ENCODE measurements at places on chromosomes 4 and X.

DNA sequence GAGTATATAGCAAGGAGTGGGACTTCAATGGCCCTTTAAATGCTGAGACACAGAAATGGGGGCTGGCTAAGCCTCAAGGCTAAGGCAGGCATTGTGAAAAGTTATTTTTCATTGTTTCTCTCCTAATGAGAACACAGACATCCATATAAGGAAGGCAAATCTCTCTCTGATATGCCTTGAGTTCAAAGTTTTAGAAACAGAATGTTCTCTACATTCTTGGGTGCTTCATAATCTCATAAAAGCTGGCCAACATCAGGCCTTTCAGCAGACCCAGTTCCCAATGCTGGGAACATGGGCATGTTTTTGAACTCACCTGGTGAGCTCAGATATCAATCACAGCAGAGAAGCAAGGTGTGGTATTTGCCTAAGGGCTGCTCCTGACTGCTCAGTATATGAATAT is 19.4 kb upstream of the RAB40A start:
- no peak for DNase-seq

GRCh38 chr4:5905714-5906113 is 12.8 kb upstream of the CRMP1 start:
- DNase-seq, result no peak

GRCh38 chr4:108058685-108059440 is 69.2 kb downstream of the HADH start:
- DNase-seq, result no peak

DNA sequence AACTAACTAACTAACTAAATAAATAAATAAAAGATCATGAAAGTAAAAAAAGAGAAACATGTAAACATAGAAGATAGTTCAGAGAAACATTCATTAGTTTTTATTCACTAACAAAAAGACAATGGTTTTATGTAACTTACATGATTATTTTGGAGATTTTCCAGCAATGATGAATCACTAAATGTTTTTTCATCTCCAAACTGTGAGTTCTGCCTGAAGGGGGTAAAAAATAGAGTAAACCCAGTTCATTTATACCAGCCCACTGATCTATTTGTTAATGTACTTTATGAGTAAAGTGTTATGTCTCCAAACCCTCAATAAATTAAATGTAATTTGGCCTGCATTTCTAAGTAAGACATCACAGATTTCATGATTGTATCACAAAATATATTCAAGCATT is 101.1 kb downstream of the ATP8A1 start:
- peak; percentile 27 for DNase-seq

- DNase-seq, result no peak
Measured at GRCh38 chrX:139823806-139824205, 109.0 kb downstream of the ATP11C start.

GRCh38 chr4:4781936-4782707 is 77.3 kb upstream of the MSX1 start:
- peak; percentile 63 for DNase-seq

DNA sequence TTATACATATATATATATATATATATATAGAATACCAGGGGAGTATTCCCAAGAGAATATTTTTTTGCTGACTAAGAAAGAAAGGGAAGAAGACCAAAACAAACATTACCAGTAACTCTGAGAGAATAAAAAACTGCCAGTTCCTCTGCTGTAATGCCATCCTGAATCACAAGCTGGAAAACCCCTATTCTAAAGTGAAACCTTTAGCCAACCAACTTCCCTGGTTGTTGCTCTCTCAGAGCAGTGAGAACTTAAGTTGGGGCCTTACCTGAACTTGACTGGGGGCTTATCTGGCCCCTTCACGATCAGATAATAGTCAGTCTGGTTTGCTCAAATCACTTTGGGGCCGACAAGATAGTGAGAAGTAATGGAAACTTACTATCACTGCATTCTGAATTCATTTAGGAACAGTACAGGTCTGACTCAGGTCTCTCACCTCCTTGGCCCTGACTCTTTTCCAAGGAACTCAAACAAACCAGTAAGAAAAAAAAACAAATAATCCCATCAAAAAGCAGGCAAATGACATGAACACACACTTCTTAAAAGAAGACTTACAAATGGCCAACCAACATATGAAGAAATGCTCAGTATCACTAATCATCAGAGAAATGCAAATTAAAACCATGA is 62.5 kb downstream of the CD40LG start:
- no peak for DNase-seq

DNA sequence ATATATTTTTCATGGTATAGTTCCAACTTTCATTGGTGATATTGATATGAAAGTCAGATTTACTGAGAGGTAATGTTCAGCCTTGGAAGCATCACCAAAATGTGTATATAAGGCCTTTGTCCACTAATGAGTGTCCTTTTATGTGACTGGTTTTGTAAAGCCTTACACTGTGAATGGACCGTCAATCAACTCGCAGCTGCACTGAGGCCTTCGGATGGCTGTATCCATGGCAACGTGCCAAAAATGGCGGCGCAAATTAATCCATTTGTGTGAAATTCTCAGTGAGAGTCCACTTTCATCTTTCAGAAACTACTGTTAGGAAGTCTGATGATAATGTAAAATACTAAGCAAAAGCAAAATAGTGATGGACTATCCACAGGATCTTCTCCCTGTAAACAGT is 131.7 kb downstream of the SPCS3 start:
- no peak for DNase-seq

- no peak for DNase-seq
Measured at GRCh38 chrX:110170029-110170428, 147.9 kb downstream of the AMMECR1 start.

GRCh38 chrX:43817444-43817843 is 64.8 kb downstream of the MAOB start:
- no peak for DNase-seq

DNA sequence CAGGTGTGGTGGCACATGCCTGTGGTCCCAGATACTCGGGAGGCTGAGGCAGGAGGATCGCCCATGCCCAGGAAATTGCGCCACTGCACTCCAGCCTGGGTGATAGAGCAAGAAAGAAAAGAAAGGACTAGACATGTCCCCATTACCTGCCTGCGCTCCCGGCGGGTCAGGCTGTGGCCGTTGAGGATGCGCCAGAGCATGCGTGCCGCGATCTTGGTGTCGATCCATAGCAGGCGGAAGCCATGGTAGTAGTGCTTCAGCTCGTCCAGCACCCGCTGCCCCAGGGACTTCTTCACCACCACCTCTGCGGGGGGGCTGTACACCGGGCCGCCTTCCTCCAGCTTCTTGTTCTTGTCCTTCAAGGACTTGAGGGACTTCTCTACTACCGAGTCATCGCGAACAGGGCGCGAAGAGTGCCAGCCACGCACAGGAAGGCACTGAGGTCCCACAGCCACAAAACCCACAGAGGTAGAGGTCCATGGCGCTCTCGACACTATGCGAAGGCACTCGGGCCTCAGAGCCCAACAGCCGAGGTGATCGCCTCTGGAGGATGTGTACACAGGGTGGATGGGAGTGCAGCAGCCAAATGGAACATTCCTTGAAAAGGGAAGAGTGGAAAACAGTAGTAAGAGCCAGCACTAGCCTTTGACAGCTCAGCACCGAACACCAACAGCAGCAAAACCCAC is 14.6 kb downstream of the LETM1 start:
- no peak for DNase-seq

DNA sequence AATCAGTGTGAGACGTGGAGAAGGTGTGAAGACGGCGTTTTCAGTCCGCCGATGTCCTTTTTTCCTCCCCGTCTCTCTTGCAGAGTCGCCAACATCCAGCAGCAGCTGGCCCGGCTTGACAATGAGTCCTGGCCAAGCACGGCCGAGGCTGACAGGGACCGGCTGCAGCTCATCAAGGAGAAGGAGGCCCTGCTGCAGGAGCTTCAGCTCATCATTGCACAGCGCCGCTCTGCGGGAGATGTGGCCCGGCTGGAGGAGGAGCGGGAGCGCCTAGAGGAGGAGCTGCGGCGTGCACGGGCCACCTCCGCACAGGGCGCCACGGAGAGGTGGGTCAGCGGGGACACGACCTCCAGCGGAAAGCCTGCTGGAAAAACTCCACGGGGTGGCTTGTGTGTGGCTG is 47.1 kb upstream of the CLCN4 start:
- DNase-seq, result no peak

DNA sequence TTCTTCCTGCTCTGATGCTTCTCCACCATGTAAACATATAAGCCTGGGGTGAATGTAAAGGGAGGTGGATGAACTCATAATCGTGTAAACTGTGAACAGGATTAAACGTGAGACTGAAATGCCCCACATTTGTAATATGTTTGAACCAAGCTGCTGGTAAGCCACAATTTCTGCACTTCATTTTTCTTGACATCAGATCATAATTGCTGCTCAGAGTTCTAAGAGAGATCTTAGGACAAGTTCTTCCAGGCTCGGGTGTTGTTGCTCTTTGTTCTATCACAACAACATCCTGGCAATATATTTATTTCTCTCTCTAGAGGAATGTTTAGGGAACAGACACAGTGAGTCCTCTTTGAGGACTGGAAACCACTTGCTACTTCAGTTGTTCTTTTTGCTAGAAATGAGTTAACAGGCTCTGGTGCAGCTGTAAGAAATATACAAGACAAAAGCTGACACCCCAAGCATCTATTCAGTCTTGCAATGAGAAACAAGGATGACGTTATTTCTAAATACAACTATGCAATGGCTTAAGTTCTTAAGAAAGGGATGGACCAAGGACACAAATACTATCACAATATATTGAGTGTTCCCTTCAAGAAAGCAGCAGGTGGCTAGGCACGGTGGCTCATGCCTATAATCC is 59.6 kb downstream of the LNX1 start:
- DNase-seq, result no peak

- DNase-seq, result peak; percentile 31
Measured at GRCh38 chr4:135838889-135839288, 1637.3 kb upstream of the PABPC4L start.

GRCh38 chr4:47510506-47511143 is 25.6 kb downstream of the ATP10D start:
- DNase-seq, result no peak

DNA sequence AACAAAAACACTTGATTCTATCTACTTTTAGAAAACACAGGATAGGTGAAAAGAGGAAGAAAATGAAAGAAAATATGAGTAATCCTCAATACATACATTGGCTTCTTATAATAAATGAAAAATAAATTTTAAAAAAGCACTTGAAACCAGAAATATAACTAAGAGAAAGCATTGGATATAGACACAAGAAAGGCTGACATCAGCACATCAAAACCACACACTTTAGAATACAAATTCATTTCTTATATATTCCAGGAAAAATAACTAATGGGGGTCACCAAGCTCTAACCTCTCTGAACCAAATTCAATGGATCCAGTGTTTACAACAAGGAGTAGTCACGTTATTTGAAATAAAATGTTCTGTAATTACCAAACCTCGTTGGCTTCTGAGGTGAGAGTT is 133.5 kb downstream of the REELD1 start:
- DNase-seq, result no peak

GRCh38 chrX:1153940-1154339 is 58.5 kb downstream of the CRLF2 start:
- DNase-seq, result no peak

DNA sequence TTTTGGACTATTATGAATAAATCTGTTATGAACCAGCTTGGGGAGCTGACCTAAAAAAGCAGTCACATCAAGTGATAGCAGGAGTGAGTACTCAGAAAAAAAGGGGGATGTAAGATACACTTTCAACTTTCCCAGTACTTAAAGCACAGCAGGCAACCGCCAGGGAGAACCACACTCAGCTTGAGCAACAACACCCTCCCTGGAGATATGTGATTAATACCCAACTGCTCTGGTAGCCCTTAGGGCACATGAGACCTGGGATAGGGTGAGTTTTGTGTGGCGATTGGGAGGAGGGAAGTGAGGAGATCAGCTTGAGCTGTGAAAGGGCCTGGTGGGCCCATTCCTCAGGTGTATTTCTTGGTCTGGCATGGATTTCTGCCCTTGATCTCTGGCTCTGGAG is 220.3 kb upstream of the SFRP2 start:
- DNase-seq, result peak; percentile 10

- DNase-seq, result peak; percentile 28
Measured at GRCh38 chr4:106809076-106809475, 227.0 kb downstream of the DKK2 start.

DNA sequence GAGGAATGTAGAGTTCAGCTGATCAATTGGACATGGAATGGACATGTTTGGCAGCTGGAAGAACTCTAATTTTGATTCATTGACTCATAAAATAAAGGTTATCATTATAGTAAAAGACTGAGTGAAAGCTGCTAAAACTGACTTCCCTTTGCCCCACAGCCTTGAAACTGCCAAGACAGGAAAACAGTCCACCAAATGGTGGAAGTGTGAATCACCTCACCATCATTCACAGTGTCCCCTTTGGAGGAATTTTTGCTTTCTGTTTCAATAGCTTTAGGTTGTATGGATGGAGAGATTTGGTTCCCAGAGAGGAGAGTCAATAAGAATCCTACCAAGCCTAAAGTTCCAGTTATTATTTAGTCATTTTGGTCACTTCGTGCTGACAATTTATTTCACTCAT is 20.8 kb upstream of the FREM3 start:
- no peak for DNase-seq

GRCh38 chrX:15675490-15675921 is 10.9 kb upstream of the CLTRN start:
- DNase-seq, result peak; percentile 46

- no peak for DNase-seq
Measured at GRCh38 chr4:38192516-38192915, 232.3 kb downstream of the PTTG2 start.

DNA sequence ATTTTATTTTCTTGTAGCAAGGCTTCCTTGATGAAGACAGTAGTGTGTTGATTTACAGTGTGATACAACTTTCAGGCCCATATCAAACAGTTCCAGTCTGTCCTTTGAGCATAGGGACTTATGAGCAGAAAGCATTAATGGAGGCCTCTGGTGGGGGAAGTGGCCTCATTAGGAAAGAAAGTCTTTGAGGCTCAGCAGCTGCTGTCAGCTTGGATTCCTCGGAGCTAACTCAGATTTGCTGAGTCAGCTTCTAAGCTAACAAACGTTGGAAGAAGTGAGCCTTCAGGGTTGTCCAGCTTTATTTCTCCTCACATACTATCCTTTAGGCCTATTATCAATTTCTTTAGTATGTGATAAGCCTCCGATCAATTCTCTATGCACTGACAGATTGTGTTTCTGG is 15.8 kb upstream of the SFRP2 start:
- no peak for DNase-seq

DNA sequence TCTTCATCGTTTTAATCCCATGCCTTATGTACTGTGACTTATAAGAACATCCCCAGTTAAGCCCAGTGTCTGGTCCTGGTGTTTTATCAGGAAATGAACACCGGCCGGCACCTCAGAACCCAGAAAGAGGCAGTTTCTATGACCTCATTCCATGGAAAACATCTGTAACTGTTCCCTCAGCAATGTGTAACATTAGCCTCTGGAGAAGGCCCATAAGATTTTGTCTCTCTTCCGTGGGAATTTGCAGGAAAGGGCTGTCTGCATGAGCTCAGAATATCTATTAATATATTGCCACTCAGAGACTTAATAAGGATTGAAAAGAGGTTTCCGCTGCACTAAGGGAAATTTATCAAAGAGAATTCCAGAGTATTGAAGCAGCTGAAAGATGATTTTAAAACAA is 3.1 kb upstream of the TCEANC start:
- DNase-seq, result no peak

GRCh38 chrX:100072336-100072735 is 337.7 kb downstream of the PCDH19 start:
- DNase-seq, result no peak

Data from NCI-H226 (cell line).